ENCODE measurements at places on chromosomes 7 and 10.

DNA sequence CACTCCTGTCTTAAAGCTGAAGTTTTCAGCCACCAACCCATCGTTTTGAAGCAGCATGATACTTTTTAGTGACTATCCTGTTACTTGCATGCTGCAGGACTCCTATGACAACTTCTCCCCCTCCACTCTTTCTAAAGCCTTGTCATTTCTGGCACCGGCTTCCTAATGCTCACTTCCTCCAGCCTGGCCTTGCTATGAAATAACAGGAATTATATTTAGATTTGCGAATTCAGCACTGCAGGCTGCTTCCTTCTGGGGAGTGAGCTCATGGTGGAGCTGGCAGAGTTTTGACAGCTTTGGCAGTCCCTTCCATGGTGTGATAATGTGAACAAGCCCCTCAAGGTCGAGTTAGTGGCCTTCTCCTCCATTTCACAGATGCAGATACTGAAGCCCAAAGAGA is 13.4 kb downstream of the BLNK start:
- DNase-seq: no peak

GRCh38 chr7:159211540-159212182 is 67.0 kb upstream of the VIPR2 start:
- DNase-seq: no peak

DNA sequence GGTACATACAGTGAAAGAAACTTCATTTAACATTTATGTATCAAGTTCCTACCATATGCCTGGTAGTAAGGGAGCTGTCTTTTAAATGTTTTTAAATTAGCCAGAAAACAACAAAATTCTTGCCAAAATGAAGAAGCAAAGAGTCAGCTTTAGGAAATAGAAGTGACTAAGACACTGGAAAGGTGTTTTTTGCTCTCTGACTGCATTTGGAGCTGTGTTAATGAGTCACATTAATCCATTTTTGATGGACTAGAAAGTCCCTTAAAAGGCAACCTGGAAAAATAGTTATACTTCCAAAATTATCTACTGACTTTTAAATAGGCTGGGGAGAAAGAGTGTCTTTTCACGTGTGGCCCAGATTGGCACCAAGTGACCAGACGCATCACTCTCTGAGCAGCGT is 3.9 kb upstream of the COL17A1 start:
- DNase-seq: no peak

DNA sequence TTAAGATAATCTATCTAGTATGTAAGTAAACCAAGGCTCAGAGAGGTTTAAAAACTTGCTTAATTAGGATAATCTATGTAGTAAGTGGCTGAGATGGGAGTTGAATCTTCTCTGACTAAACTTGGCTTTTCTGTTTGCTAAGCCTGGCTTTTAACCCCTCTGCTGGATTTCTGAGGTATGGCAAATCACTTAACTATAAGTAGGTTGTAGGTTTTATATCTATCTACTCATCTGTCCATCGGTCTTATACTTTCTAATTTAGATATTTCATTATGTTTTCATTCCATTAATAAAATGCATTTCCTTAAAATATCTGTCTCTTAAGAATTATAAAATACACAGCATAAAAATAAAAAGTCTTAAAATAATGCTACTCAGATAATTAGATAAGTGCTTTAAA is 59.4 kb downstream of the ST7 start:
- DNase-seq: no peak

- DNase-seq: no peak
Observed at GRCh38 chr7:388961-389701, 99.2 kb downstream of the FOXL3 start.
